ENCODE measurements at places on chromosomes 4 and X.

GRCh38 chr4:183632689-183633088 is 26.3 kb downstream of the RWDD4 start:
- no peak for DNase-seq

DNA sequence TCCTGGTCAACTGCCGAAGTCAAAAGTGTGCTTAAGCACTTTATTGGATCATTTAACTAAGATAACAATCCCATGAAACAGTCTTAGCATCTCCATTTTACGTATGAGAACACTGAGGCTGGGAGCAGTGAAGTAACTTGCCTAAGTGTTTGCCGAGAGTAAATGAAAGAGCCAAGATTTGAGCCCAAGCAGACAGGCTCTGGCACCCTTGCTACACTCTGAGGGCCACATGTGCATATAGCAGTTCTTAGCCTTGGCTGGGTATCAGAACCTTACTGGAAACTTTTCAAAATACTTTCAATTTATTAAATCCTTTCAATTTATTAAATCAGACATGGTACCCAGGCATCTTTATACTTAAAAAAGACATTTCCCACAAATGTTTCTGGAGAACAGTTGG is 225.9 kb downstream of the NR3C2 start:
- no peak for DNase-seq

DNA sequence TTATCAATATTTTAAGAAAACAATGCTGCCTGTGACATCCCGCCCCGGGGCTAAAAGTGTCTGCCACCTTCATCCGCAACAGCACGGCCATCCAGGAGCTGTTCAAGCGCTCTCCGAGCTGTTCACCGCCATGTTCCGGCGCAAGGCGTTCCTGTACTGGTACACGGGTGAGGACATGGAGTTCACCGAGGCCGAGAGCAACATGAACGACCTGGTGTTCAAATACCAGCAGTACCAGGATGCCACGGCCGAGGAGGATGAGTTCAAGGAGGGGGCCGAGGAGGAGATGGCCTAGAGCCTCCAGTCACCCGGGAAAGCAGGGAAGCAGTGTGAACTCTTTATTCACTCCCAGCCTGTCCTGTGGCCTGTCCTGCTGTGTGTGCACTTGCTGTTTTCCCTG is 12.1 kb upstream of the KLHL13 start:
- no peak for DNase-seq

- peak; percentile 8 for DNase-seq
These were observed 10.5 kb upstream of the MGST2 start for GRCh38 chr4:139655116-139655515.

DNA sequence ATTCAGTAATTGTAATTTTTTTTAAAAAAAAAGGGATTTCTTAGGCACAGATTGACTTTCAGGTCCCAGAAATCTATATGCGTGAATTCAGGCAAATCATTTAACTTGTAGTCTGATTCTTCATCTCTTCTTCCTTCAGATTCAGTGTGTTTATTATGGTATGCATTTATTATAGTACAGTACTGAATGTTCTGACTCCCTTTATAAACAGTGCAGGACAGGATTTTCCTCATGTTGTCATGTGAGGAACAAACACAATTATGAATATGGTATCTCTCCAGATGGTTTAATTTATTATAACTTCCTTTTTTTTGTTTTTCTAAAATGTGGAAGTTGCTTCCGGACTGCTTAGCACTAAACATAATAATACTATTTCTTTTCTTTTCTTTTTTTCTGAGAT is 54.2 kb downstream of the RPS3A start:
- DNase-seq = no peak

DNA sequence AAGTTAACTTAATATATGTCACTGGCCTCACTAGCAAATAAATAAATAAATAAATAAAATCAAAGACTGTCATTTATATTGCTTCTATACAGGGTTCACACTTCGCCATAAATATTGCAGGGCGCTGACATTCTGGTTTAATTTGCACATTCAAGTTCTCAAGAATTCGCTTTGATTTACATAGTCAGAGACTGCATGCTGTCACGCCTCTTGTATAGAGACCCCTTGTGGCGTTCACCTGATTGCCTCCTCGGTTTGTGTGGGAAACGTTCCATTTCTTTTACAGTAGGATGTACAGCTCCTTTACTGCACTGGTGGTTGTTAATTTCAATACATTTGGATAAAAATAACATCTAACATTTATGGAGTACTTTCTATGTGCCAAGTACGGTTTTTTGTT is 71.3 kb upstream of the ADGRG2 start:
- DNase-seq = no peak

DNA sequence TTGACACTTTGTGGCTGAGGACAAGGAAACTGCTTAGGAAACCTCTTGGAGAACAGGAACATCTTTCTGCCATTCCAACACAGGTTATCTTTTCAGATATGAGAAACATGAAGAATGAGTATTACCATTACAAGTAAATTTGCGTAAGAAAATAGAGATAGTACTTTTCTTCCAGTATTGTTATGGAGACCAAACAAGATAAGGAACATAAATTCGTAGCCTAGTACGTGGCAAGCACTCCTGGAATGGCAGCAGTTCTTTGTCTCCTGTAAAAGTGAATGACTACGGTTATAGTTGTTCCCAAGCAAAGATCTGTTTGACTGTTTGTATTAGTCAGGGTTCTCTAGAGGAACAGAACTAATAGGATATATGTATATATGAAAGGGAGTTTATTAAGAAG is 843.1 kb downstream of the STIM2 start:
- DNase-seq = no peak

- DNase-seq = no peak
These were observed 13.4 kb upstream of the STK32B start for GRCh38 chr4:5037553-5038551.

DNA sequence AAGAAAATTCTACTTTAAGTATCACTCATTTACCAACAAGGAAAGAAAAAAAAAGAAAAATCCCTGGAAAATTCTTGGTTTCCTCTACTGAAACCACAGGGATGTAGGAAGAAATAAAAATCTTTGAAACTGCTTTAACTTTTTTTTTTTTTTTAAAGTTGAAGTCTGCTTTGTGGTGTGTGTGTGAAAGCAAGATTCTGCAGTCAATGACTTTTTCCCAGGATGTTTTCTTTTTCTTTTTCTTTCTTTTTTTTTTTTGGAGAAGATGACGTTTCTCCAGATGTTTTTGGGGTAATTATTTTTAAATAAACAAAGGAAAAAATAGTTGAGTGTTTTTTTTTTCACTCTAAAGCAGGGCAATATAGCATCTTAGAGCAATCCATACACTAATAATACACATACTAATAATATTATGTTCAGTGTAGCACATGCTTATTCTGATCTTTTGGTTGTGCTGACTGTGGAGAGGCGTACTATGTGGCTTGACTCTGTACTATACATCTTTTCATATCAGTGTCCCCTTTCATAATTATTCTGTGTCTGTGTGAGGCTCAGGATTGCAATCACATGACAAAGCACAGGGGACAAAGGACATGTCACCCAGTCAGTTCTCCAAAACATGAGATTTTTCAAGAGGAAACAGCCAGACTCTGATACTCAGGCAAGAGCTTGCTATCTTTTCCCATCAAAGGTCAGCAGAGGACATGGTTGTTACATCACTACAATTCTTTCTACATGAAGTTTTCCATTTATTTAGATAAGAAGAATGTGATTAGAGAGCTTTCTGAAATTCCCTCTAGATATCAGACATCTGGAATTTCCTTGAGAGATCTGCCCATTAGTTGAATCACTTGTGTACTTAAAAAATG is 111.0 kb downstream of the PDE5A start:
- DNase-seq = no peak

GRCh38 chr4:15153662-15154061 is 151.4 kb downstream of the CPEB2 start:
- no peak for DNase-seq

DNA sequence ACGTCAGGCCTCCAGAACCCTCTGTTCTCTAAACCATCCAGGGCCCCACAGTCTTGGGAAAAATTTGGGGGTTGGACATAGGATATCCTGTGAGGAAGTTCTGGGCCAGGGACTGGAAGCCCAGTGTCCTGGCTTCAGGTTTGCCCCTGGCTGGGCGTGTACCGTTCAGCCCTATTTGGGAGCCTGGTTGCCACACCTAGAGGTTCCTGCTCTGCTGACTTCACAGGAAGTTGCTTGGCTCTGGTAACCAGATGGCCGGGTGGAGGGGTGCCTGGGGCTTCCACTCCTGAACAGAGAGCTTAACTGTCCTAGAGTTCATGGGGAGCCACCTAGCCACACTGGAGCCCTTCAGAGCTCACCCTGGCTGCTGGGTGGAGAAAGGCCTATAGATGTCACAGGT is 1.1 kb downstream of the TAFAZZIN start:
- DNase-seq = peak; percentile 32

DNA sequence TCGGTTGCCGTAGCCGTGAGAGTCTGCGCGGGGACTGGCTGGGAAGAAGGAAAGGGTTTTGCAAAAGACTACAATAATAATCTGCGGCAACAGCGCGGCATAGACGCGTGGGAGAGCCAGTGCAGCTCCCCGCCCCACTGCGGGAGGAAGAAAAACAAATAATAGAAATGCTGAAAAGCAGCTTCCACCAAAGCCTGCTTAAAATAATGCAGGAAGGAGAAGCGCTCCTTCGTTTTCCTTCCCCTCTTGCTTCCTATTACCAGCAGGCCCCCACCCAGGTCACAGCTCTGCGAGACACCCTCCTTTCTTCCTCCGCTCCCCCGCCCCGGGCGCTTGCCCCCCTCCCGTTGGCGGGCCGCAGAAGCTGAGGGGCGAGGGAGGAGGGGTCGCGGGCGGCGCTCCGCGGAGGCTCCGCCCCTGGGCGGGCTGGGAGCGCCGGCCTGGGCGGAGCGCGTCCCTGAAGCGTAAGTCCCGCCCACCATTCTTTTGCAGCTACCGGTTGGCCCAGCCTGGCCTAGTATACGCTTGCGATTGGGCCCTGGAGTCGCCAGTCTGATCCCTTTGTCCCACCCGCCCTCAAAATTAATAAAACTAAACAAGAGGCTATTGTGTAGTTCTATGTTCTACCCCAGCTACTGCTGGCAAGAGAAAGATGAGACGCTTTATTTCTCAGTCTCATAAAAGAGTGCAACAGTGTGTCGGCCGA is 636 bp upstream of the AMOT start:
- peak; percentile 74 for DNase-seq

DNA sequence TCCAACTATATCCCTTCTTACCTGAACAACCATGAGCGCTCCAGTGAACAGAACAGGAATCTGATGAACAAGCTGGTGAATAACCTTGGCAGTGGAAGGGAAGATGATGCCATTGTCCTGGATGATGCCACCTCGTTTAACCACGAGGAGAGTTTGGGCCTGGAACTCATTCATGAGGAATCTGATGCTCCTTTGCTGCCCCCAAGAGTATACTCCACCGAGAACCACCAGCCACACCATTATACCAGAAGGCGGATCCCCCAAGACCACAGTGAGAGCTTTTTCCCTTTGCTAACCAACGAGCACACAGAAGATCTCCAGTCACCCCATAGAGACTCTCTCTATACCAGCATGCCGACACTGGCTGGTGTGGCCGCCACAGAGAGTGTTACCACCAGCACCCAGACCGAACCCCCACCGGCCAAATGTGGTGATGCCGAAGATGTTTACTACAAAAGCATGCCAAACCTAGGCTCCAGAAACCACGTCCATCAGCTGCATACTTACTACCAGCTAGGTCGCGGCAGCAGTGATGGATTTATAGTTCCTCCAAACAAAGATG is 870.2 kb downstream of the ADGRL3 start:
- DNase-seq = no peak

- no peak for DNase-seq
These were observed 94.4 kb downstream of the NWD2 start for GRCh38 chr4:37338972-37339371.

DNA sequence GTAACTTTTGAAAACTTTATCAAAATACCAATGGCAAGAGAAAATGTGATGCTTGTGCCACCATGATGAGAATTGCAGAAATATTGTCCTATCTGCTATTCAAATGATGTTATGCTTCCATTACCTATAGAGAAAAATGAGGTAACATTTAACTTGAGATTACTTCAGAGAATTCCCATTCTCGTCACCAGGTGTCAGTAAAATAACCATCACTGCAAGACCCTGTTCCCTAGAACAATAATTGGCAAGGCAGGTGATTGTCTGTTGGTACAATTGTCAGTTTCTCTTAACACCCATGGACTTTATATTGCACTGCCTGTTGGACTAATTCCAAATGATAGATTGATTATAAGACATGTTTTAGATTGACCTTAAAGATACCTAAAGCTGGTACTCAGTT is 179.9 kb downstream of the GABRG1 start:
- no peak for DNase-seq

- no peak for DNase-seq
These were observed 25.7 kb downstream of the SLAIN2 start for GRCh38 chr4:48367016-48367415.

- DNase-seq = no peak
These were observed 72.3 kb downstream of the SLC34A2 start for GRCh38 chr4:25727711-25728493.

GRCh38 chrX:110037178-110037577 is 34.3 kb downstream of the TMEM164 start:
- DNase-seq = no peak

DNA sequence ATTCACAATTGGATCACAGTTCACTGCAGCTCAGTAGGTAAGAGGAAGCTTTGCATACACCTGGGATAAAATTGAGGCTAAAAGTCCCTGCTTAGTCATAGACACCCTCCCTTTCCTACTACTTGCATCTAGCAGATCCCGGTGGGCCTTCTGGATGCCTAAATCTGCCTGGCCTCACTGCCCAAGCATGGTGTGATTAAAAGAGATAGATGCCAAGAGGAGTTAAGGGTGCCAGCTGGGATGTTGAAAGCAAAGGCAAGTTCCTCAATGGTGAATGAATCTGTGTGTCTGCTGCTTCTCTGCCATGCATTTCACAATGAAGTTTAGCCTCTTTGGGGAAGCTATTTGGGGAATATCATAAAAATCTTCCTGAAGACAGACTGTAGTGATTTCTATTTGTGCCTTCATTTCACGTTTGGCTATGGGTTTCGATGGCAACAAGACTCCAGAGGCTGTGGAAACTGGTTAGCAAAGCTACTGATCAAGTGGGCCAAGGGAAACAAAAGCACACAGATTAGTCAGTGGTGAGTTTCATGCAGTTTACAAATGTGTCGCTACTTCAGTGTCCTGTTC is 534.0 kb downstream of the ANKRD50 start:
- DNase-seq = no peak

- no peak for DNase-seq
These were observed 288.2 kb upstream of the CTSO start for GRCh38 chr4:156241896-156242295.

- DNase-seq = no peak
These were observed 5.2 kb downstream of the KCNE5 start for GRCh38 chrX:109619771-109620170.

GRCh38 chr4:6031846-6032245 is 13.6 kb upstream of the C4orf50 start:
- DNase-seq = no peak

- DNase-seq = no peak
These were observed 141.8 kb downstream of the SMIM20 start for GRCh38 chr4:26055855-26056254.

- no peak for DNase-seq
These were observed 60.0 kb downstream of the GAB1 start for GRCh38 chr4:143396695-143397094.

- DNase-seq = no peak
These were observed 30.4 kb downstream of the TBC1D14 start for GRCh38 chr4:6939761-6940743.

All from stimulated activated CD4-positive, alpha-beta T cell treated with anti-CD3 and anti-CD28 coated beads, Interleukin-1b, Interleukin-23, amount 100 ng/mL, for 48 hours (primary cell).